ENCODE measurements at places on chromosomes 3 and 15. TPM values are rescaled to one million over a fixed set of nuclear protein-coding genes. Genes with fewer than 3 reads are reported as not detected.

Gene SLCO2A1
- total RNA-seq: 7.8 TPM

Gene GPR62
- total RNA-seq: 0.22 TPM

Gene LYZL4
- not detected for total RNA-seq

Gene ZNF502
- 2.4 TPM for total RNA-seq

Gene NDUFAF3
- 157 TPM for total RNA-seq

Gene TRIM42
- total RNA-seq: not detected

Gene MKRN3
- total RNA-seq: 0.97 TPM

Gene CPEB1
- total RNA-seq: 1.9 TPM

Gene DNAH1
- total RNA-seq: 2.2 TPM

Gene KLF15
- total RNA-seq: 33.0 TPM

Gene PPP2R3A
- total RNA-seq: 107 TPM

Gene NCKIPSD
- 15.4 TPM for total RNA-seq

Gene CRYGS
- 1.2 TPM for total RNA-seq

Gene GATA2
- total RNA-seq: 9.1 TPM

Gene KLHL40
- total RNA-seq: not detected

Gene GOLGA6B
- not detected for total RNA-seq

Gene ISLR2
- 1.3 TPM for total RNA-seq

Gene CEMIP
- total RNA-seq: 0.14 TPM

Gene SERINC4
- 0.30 TPM for total RNA-seq

Gene UROC1
- not detected for total RNA-seq

Gene RARB
- 17.5 TPM for total RNA-seq

Gene HYAL2
- 39.0 TPM for total RNA-seq

Gene TMC3
- total RNA-seq: not detected

Gene SPINK8
- not detected for total RNA-seq

Gene RLBP1
- not detected for total RNA-seq

Gene PLA2G4E
- total RNA-seq: 0.05 TPM

Gene SEMA7A
- 1.6 TPM for total RNA-seq

Gene SH3GL3
- total RNA-seq: not detected

Gene LRRN1
- total RNA-seq: 0.11 TPM

Gene CACNA1D
- total RNA-seq: 1.1 TPM

Gene IL1RAP
- total RNA-seq: 6.8 TPM

Gene SLC9C1
- total RNA-seq: 0.95 TPM

Gene DUOXA2
- total RNA-seq: not detected

Gene INAFM2
- total RNA-seq: 55.6 TPM

Gene SCAANT1
- not detected for total RNA-seq

Gene VPS13C
- total RNA-seq: 34.5 TPM

Gene FBXW12
- total RNA-seq: not detected

Gene EIF4E3
- 49.2 TPM for total RNA-seq

Gene CPB1
- total RNA-seq: not detected

Gene FES
- total RNA-seq: 19.3 TPM

Gene ANKRD34C
- 0.11 TPM for total RNA-seq

Gene FETUB
- not detected for total RNA-seq

Gene AADAC
- not detected for total RNA-seq

Gene CD200R1
- 1.0 TPM for total RNA-seq

Gene CADPS
- total RNA-seq: 10.4 TPM

Gene PPARG
- total RNA-seq: 25.7 TPM

Gene HYKK
- 4.4 TPM for total RNA-seq

Gene GOLGA8S
- 0.30 TPM for total RNA-seq
